Fibroblast of skin of abdomen (primary cell): ENCODE measurements at places on chromosomes 4 and X.

DNA sequence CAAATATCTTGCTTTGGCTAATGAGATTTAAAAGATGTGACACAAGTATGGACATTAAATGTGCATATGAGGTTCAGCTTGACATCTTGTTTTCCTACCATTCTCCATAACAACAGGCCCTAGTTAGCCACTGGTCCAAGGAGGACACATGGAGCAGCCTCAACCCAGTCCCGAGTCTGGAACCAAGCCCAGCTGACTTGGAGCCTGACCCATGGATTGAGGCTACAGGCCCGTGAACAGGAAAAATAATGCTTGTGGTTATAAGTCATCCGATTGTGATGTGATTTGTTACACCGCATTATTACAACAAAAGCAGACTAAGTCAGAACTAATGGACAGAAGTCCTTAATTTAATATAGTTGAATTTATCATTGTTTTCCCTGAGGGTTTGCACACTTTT lies 123.2 kb upstream of the BANK1 start:
- DNase-seq: no peak

GRCh38 chrX:48848847-48849246 lies 13.4 kb upstream of the PCSK1N start:
- DNase-seq: no peak

DNA sequence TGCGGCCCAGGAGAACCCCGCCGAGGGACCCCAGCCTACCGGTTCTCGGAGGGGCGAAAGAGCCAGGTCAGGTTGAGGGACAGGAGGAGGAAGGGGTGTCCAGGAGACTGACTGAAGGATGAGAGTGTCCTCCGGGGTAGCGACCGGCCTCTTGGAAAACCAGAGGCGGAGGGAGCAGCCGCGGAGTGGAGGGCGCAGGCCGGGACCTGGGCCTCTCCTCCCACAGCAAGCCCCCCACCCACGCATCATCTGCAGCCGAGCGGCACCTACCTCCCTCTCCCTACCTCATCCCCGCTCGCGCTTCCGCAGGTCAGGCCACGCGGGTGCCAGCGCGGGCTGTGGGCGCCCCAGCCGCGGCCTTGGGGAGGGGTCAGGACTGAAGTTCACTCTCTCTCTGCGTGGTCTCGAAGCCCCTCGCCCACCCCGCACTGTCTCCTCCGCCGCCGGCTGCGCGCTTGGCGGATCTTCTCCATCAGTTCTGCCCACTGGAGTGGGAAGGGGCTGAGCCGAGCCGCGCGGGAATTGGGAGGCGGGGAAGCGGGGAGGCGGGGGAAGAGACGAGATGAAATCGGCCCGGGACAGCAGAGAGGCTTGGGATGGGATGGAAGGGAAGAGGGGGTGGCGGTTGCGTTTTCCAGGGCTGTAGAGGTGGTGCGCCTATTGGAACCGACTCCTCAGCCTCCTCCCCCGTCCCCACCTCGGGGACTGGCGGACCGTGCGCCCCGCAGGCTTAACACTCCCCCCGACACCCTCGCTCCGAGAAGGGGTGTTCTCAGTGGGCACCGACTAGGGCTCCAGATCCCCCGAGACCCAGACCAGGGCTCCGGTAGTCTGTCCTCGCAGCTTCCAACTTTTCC lies 1.8 kb downstream of the NLGN4X start:
- no peak for DNase-seq

DNA sequence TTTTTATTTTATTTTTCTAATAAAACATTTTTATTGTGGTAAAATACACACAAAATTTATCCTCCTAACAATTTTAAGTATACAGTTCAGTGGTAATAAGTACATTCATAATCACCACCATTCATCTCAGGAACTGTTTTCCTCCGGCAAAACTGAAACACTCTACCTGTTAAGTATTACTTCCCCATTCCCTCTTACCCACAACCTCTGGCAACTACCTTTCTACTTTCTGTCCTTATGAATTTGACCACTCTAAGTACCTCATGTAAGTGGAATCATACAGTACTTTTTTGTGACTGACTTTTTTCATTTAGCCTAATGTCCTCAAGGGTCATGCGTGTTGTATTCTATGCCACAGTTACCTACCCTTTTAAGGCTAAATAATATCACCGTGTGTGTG lies 21.1 kb upstream of the HSFX4 start:
- DNase-seq: no peak

DNA sequence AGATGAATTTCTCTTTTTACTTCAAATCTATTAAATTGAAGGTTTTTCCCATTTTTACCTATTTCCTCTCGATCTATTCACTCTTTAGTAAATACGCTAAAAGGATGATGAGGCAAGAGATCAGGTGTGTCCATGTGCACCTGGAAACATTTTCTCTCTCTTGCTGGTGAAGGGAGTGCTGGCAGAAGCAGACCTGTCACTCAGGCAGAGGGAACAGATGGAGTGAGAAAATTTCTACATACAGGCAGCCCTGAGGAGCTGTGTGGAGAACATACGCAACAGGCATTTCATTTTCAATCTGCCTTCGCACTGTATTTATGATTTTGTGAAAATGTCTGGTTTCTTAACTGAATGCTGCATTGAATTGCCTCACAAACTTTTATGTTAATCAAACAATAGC lies 249.5 kb downstream of the GPM6A start:
- DNase-seq: no peak
